ENCODE measurements at places on chromosomes 6 and 20.

DNA sequence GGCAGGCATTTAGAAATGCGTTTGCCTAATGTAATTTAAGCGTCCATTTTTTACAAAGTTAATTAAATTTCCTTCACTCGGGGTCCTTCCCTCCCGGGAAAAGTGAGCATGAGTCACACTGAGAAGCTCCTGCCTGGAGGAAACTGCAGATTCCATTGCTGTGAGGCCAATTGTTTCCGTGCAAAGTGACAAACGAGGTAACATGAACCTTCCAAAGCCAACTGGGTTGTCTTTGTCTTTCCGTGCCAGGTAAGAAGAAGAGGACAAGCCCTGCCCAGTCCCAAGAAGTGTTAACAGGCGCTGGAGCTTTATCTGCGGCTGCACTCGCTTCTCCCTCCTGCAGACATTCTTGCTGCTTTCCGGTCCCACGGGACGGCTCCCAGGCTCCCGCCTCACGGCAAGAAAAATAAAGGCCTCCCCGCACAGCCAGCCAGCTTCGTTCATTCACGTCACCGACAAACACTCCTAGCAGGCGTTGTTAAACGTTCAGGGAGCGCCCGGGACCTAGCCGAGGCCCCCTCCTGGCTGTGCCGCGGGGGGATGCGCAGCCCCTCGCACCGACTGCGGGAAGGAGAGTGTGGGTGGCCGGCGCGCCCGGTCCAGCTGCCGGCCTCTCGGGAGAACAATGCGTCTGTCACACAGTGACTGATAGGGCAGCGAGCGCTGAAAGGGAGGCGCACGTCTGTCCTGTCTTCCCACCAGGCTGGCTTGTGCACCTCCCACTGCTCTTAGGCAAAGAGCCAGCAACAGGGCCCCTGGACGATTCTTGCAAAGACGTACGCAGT is 61.5 kb upstream of the HDDC2 start:
- DNase-seq, result no peak

- DNase-seq, result no peak
These were observed 23.5 kb upstream of the RNF24 start for GRCh38 chr20:4038676-4039370.

DNA sequence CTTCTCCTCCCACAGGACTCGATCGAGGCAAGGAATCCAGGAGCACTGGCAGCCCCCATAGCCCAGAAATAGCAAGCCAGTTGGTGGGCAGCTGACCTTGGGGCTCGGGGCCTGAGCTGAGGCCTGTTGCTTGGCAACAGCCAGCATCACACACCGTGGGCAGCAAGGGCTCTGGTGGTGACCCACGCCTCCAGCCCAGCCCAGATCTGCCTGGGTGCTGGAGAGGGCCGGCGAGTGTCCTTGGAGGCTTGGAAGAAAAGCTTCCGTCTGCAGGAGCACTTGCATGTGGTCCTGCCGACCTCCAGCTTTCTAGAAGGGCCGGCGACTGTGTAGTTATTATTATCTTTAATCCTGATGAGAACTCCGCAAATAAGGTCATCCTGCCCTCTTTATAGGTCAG is 67.3 kb downstream of the STK35 start:
- DNase-seq, result no peak

DNA sequence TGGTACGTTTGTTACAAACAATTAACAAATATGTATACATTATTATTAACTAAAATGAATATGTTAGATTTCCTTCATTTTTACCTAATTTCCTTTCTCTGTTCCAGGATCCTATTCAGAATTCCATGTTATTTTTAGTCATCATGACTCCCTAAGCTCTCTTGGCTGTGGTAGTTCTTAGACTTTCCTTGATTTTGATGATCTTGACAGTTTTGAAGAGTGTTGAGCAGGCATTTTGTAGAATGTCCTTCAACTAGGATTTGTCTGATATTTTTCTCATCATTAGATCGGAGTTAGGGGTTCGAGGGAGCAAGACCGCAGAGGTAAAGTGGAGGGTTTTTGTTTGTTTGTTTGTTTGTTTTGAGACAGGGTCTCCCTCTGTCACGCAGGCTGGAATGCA is 44.3 kb upstream of the ZNF184 start:
- no peak for DNase-seq

- DNase-seq, result no peak
These were observed 144.2 kb downstream of the GMDS start for GRCh38 chr6:2101213-2101612.

- DNase-seq, result no peak
These were observed 61.4 kb upstream of the MANEA start for GRCh38 chr6:95515975-95516374.

DNA sequence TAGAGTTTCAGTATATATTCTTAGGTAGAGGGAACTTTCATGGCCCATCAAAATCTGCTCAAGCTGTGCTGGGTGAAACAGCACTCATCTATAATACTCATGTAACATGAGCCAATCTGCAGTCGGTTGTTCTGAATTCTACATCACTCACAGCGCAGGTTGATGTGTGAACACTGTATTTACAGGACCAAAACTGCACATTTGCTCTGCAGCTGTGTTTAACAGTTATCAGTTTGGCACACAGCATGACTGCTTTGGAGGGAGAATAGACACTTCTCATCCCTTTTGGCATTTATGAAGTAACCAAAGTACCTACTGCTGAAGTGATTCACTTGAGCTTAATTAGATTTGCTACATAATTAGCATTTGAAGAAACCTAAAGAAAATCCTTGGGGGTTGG is 225.1 kb downstream of the BCKDHB start:
- no peak for DNase-seq

DNA sequence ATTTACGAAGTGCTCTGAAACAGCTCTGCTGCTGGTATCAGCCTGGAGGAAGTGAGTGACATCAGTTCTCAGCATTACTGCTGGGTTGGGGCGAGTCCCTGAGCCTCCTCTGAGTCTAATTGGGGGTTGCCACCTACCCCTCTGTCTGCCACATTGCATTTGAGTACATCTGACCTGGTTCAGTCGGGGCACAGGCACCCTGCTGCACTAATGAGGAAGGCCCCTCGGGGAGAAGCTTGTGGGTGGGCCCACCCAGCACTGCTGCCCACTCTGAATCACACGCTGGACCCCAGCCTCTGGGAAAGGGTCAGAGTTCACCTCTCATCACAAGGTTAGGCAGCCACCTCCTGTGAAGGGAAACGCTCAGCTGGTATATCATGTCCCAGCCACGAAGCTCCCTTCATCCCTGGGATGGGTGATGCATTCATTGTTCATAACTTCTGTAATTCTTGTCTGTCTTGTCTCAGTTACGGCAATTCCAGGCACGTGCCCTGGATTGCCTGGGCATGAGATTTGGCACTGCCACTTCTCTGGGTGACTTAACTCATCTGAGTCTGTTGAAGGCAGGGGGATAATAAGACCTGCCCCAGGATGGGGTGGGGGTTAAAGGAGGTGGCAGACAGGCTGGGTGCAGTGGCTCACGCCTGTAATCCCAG is 13.3 kb downstream of the DNMT3B start:
- no peak for DNase-seq

DNA sequence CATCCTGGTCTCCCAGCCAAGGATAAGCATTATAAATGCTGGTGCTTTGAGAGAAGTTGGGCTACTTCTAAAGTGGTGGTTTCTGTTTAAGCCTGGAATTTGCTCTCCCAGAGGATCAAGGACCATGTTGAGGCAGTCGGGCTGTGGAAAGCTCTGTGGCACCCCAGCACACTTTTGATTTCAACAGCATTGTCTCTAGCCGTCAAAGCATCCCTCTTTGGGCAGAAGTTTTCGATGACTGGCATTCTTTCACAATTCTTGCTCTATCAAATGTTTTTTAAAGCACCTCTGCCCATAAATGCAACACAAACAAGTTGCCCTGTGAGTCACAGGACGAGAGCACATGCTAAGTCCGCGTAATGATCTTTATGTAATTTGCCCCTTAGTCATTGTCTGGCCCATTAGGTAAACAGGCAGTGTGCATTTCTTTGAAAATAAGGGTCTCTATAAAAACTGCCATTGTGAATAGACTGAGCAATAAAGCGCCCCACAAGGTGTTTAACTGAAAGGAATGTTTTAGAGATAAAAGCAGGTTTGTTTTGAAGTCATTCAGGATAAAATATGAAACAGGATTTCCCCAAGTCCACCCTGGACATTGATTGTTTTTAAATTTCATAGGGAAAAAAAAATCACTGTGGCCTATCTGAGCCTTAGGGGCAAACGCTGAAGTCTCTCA is 44.7 kb upstream of the FOXQ1 start:
- DNase-seq, result no peak

Data from HFF-Myc (cell line).